Stimulated activated CD8-positive, alpha-beta memory T cell treated with anti-CD3 and anti-CD28 coated beads, Interleukin-12 subunit alpha, Interleukin-12 subunit beta, amount 100 ng/mL, for 1 hour (primary cell): ENCODE measurements at places on chromosomes 13 and 19.

- peak; percentile 51 for DNase-seq
Measured at GRCh38 chr19:7928741-7929701, 3.1 kb upstream of the CTXN1 start.

- no peak for DNase-seq
Measured at GRCh38 chr13:19791953-19792537, 9.3 kb upstream of the PSPC1 start.

GRCh38 chr13:102028868-102029267 is 373.0 kb downstream of the FGF14 start:
- DNase-seq = no peak

- DNase-seq = no peak
Measured at GRCh38 chr19:40976134-40976533, 14.9 kb upstream of the CYP2B6 start.

GRCh38 chr19:6963244-6963852 is 57.9 kb downstream of the MBD3L2B start:
- no peak for DNase-seq
